ENCODE measurements at places on chromosomes 13 and 19. TPM values are rescaled to one million over a fixed set of nuclear protein-coding genes. Genes with fewer than 3 reads are reported as not detected.

Gene MEF2B
- total RNA-seq, result not detected

Gene ADAMTSL5
- 0.09 TPM for total RNA-seq

Gene OR10H1
- not detected for total RNA-seq

Gene GJB6
- total RNA-seq, result not detected

Gene PRODH2
- total RNA-seq, result 116 TPM

Gene C5AR2
- total RNA-seq, result 1.8 TPM

Gene TMEM190
- not detected for total RNA-seq

Gene NOVA2
- 1.6 TPM for total RNA-seq

Gene ZNF8
- total RNA-seq, result 4.6 TPM

Gene ACP7
- total RNA-seq, result not detected

Gene GRK1
- 0.05 TPM for total RNA-seq

Gene NKPD1
- total RNA-seq, result not detected

Gene ANKRD10
- 44.1 TPM for total RNA-seq

Gene LILRB2
- 5.7 TPM for total RNA-seq

Gene CFD
- total RNA-seq, result 14.1 TPM

Gene BEST2
- not detected for total RNA-seq

Gene PODNL1
- total RNA-seq, result not detected

Gene KCNN4
- total RNA-seq, result 0.25 TPM

Gene TMEM255B
- total RNA-seq, result 0.37 TPM
